ENCODE measurements at places on chromosomes 3 and 15. TPM values are rescaled to one million over a fixed set of nuclear protein-coding genes. Genes with fewer than 3 reads are reported as not detected.

- DNase-seq: peak; percentile 53
These were observed 520 bp downstream of the SLC26A6 start for GRCh38 chr3:48634661-48635221.

DNA sequence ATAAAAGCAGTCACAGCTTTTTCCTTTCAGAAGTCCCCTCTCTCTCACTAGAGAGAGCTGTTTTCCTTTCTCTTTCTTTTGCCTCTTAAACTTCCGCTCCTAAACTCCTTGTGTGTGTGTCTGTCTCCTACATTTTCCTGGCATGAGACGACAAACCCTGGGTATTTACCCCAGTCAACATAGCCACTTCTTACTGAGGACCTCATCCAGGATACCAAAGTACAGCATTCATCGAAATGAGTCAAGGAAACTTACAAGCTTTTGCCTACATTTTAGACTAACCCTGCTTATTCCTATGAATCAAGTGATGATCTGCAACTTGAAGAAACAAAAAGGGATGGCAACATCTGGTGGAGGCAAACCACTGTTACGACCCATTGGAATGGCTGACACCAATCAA is 16.7 kb downstream of the PATL2 start:
- DNase-seq: no peak

GRCh38 chr3:133941415-133941821 is 45.7 kb upstream of the RAB6B start:
- DNase-seq: no peak

- peak; percentile 87 for DNase-seq
These were observed 197.2 kb downstream of the KCNAB1 start for GRCh38 chr3:156317462-156318074.

GRCh38 chr3:119976214-119976613 is 118.0 kb downstream of the GSK3B start:
- no peak for DNase-seq

GRCh38 chr3:5650303-5650702 is 462.8 kb downstream of the EDEM1 start:
- no peak for DNase-seq

GRCh38 chr3:43031889-43032545 is 52.9 kb downstream of the GASK1A start:
- DNase-seq: no peak

DNA sequence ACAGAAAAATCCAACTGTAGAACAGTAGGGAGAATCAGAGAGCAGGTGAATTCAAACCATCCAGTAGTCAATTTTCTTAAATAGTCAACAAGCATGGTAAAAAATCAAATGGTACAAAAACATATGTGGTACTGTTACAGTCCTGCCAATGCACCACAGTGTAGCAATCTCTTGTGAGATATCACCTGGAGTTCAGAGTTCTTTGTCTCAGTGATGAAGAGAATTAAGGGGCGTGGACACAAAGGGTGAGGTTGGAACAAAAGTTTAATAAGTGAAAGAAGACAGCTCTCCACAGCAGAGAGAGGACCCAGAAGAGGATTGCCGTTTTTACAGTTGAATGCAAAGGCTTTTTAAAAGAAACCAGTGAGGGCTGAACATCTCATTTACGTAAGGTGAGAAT is 113.2 kb downstream of the NEO1 start:
- DNase-seq: no peak

DNAH12 gene
- total RNA-seq: not detected

MCF2L2 gene
- total RNA-seq: 3.9 TPM

ALPK3 gene
- 6.9 TPM for total RNA-seq
